ENCODE measurements at places on chromosomes 1 and 21. TPM values are rescaled to one million over a fixed set of nuclear protein-coding genes. Genes with fewer than 3 reads are reported as not detected.

C1orf167 gene
- total RNA-seq, result not detected

C1orf226 gene
- 5.6 TPM for total RNA-seq

GNG4 gene
- total RNA-seq, result 16.3 TPM

PADI2 gene
- total RNA-seq, result 0.04 TPM

CROCC gene
- 33.2 TPM for total RNA-seq

PLA2G4A gene
- total RNA-seq, result 0.98 TPM

GUCA2B gene
- not detected for total RNA-seq

SUSD4 gene
- 0.13 TPM for total RNA-seq

CAMK1G gene
- not detected for total RNA-seq

HLX gene
- total RNA-seq, result 5.8 TPM

PGLYRP4 gene
- not detected for total RNA-seq

BCL2L15 gene
- 0.79 TPM for total RNA-seq

TCEA3 gene
- total RNA-seq, result 1.4 TPM

GJA9 gene
- total RNA-seq, result not detected

HAPLN2 gene
- not detected for total RNA-seq

OR6N2 gene
- total RNA-seq, result not detected

PYHIN1 gene
- total RNA-seq, result not detected

NPL gene
- 6.9 TPM for total RNA-seq

LENEP gene
- total RNA-seq, result not detected

PALMD gene
- not detected for total RNA-seq

OLIG2 gene
- total RNA-seq, result 3.8 TPM

ETV3L gene
- total RNA-seq, result not detected

TRIM67 gene
- total RNA-seq, result not detected

DFFB gene
- 6.6 TPM for total RNA-seq

CDC14A gene
- total RNA-seq, result 6.3 TPM

GDAP2 gene
- 13.7 TPM for total RNA-seq

RFX5 gene
- total RNA-seq, result 108 TPM

MX2 gene
- total RNA-seq, result 58.7 TPM

MFAP2 gene
- 131 TPM for total RNA-seq

SLC41A1 gene
- total RNA-seq, result 25.3 TPM

MATN1 gene
- 0.45 TPM for total RNA-seq

CRB1 gene
- not detected for total RNA-seq

MSH4 gene
- total RNA-seq, result 0.08 TPM

GJC2 gene
- 3.3 TPM for total RNA-seq

SAMD11 gene
- total RNA-seq, result 7.6 TPM

LCE2A gene
- total RNA-seq, result not detected

PRR9 gene
- total RNA-seq, result not detected

KLHDC8A gene
- total RNA-seq, result 0.19 TPM

KRTAP7-1 gene
- not detected for total RNA-seq

SELP gene
- total RNA-seq, result not detected

OR2G6 gene
- not detected for total RNA-seq

GCSAML gene
- not detected for total RNA-seq

KCNA2 gene
- total RNA-seq, result 0.03 TPM
